NCI-H1092 (cell line): ENCODE measurements at places on chromosomes 11 and 22.

DNA sequence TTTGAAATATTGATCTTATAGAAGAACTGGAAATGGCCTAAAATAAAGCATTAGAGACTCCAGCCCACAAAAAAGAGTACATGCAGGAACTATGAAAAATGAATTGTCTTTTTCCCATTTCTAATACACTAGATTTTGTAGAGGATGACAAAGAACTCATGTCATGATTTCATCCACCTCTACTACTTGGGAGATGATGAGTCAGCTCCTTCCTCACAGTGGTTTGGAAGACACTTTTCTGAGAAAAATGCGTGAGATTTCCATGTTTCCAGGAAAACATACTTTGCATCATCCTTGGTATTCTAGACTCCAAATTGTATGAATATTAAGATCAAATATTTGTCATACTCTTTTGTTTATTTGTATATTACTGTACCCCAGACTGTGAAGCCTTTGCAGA lies 500.5 kb downstream of the FAM181B start:
- DNase-seq, result no peak

GRCh38 chr11:125442946-125443345 lies 53.1 kb downstream of the FEZ1 start:
- DNase-seq, result no peak

- DNase-seq, result peak; percentile 33
Measured at GRCh38 chr11:8267831-8268529, 4.3 kb upstream of the LMO1 start.

DNA sequence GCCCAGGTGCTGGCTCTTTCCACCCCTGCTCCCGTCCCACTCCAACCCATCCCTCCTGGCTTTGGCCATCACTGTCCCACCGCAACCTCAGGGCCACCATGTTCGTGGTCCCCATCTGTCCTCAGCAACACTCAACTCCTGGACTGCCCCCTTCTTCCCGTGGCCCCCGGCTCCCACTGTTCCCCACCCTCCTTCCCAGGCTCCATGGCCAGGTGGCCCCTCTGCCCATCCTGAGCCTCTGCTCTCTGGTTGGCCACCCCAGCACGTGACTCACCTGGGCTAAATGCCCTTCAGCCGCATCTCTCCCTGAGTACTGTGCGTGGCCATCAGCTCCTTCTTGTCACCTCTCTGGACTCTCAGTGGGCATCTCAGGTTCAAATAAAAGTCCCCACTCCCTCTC lies 41.6 kb upstream of the PHF21B start:
- DNase-seq, result no peak

DNA sequence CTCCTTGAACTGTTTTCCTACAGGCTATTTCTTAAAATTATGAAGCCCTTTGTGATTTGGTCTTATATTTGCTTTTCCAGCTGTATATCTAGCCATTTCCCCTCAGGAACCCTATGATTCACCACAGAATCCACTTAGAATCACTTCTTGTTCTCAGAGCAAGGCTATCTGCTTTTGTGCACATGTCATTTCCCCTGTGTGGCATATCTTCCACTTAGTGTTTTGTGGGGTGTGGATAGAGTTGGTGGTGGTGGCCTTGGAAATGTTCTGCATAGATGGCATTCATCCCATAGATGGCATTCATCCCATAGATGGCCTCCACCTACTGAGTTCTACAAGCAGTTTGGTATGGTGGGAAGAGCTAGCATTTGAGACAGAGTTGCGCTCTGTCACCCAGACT lies 44.7 kb downstream of the SWAP70 start:
- DNase-seq, result no peak

- no peak for DNase-seq
Measured at GRCh38 chr11:30545507-30545906, 40.6 kb downstream of the MPPED2 start.

DNA sequence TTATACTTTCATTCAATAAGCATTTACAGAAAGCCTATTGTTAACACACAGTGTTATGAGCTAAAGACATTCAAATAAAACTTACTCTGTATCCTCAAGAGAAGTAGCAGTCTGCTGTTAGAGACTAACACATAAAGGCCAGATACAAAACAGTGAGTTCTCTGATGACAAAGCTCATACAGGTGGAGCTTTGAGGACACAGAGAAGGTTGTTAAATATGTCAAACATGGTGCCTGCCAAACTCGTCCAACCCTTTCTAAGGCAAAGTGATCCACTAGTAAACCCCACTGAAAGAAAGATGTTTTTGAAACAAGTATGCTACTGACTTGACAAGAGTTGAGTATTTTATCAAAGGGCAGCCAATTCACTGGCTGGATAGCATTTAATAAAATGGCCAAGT lies 70.1 kb downstream of the C2CD3 start:
- DNase-seq, result no peak

DNA sequence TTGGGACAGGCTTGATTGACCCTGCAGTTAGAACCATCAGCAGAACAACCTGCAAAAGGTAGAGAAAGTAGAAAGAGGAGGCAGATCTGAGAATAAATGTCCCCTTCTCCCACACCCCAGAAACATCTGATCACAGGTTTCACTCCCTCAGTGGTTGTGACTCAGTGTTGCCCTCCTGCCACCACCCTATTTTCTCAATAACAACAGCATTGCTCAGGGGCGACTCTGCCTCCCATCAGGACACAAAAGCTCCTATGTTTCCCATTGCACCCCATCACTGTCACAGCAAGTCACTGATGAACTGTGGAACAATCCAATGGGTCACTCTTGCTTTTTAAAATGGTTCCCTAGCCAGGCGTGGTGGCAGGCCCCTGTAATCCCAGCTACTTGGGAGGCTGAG lies 110.2 kb downstream of the RASSF10 start:
- DNase-seq, result no peak

- DNase-seq, result no peak
Measured at GRCh38 chr11:42490506-42490905, 821.3 kb upstream of the API5 start.

- no peak for DNase-seq
Measured at GRCh38 chr22:40648386-40648785, 11.9 kb upstream of the MRTFA start.

DNA sequence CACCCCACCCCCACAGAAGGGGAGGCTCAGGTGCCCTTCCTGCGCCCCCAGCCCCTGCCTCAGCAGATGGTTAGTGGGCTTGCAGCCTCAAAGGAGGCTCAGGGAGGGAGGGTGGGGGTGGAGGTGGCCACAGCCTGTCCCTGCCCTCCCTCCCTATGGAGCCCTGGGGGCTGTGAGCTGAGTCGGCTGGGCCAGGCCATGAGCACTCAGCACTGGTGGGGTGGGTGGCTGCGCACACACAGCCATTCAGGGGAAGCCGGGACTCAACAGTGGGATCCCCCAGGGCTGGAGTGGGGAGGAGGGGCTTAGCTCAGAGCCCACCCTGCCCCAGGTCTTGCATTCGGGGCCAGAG lies 50.2 kb downstream of the FLRT1 start:
- no peak for DNase-seq

GRCh38 chr22:27533105-27533745 lies 268.3 kb downstream of the MN1 start:
- peak; percentile 51 for DNase-seq

DNA sequence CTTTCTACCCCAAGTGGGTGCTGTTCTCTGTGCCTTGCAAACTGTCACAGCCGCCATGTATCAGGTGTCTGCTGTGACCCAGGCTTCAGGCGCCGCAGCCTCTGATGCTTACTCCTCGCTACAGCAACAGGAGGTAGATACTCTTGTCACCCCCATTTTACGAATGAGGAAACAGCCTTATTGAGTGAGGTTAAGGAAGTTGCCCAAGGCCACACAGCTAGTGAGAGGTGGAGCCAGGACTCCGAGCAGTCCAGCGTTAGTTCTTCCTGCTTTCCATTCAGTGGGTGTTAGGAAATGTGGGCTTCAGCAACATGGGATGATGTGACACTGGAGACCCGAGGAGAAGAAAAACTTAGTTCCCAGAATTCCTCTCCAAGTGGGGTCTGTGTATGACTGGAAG lies 14.3 kb downstream of the RNF215 start:
- no peak for DNase-seq

GRCh38 chr11:17511571-17511970 lies 32.6 kb downstream of the USH1C start:
- DNase-seq, result no peak

GRCh38 chr11:64230171-64230984 lies at the start of gene DNAJC4:
Gene DNAJC4 (plus strand): TSS chr11:64230548. CDS start chr11:64230855, 307 bp downstream.
- peak; percentile 98 for DNase-seq

DNA sequence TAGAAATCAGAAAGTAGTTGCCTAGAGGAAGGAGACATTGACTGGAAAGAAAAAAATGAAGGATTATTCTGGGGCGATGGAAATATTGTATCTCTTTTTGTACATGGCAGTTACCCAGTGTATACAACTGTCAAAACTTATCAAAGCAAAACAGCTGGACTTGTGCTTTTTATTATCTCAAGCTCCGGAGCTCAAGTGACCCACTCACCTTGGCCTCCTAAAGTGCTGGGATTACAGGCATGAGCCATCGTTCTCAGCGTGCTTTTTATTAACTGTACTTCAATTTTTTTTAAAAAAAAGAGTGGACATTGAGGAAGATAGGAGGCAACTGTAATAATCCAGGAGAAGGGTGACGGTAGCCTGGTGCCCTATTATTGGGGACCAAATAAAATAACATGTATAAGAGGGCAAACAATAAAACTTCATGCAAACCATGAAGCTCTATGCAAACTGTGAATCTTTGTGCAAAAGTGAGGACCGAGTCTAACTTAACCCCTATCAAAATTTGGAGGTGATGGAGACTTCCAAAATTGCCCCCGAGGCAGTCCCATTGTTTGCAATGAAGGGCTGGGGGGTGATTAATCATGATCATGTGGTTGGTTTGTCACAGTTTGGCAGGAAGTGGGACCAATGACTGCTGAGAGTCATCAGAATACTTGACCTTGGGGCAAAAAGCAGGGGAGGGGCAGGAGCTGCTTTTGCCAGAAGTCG lies 23.5 kb downstream of the FZD4 start:
- DNase-seq, result no peak

GRCh38 chr11:1628506-1629325 lies 859 bp upstream of the KRTAP5-5 start:
- DNase-seq, result peak; percentile 25

- no peak for DNase-seq
Measured at GRCh38 chr11:107864591-107864990, 6.0 kb upstream of the SLC35F2 start.

DNA sequence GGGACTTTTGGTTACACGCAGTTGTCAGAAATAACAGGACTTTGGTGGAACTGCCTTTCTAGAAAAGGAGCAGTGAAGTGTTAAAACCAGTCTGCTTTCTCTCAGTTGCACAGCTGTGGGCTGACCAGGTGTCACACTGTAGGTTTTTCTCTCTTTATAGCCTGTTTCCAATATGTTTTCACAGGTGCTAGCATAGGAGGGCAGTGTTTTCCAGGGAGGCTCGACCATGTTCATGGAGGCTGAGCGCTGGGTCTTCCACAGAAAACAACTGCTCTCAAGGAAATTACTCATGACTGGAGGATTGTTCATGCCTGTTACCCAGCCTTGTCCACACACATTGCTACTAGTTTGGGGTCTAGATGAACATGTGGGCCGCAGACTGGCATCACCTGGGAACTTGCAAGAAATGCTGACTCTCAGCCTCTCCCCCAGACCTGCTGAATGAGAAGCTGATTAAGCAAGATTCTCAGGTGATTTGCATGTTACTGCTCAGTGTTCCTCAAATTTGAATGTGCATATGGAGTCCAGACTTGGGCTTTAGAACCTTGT lies 157.7 kb downstream of the MAML2 start:
- DNase-seq, result no peak

DNA sequence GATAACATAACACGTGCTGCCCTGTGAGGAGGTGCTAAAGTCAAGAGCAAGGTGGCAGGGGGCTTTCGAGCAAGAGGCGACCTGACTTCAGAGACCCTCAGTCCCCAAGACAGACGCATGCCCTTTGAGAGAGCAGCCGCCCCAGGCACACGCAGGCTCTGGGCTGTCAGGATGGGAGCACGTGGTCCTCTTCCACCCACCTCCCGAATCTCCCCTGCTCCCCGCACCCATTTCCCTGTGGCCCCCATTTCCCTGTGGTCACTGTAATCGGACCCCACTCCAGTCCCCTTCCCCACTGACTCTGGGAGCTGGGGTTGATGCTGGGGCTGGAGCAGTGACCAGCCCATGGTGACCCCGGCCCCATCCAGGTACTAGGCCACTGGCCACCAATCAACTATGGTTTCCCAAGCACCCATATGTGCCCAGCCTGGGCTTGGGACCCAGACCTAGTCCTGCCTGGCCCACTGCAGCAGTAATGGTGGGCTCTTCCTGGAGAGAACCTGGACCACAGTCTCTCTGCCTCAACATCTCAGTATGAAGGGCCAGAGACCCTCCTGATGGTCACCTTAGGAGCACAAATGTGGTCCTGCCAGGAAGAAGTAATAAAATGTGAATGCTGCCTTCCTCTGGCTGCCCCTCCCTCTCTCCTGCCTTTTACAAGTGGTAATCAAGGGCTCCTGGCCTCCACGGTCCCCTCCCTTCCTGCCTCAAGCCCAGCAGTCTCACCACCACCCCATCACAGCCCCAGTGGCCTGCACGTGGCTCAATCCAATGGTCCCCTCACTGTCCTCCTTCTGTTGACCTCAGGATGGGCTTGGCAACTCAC lies 39.0 kb downstream of the IGLL5 start:
- DNase-seq, result no peak

DNA sequence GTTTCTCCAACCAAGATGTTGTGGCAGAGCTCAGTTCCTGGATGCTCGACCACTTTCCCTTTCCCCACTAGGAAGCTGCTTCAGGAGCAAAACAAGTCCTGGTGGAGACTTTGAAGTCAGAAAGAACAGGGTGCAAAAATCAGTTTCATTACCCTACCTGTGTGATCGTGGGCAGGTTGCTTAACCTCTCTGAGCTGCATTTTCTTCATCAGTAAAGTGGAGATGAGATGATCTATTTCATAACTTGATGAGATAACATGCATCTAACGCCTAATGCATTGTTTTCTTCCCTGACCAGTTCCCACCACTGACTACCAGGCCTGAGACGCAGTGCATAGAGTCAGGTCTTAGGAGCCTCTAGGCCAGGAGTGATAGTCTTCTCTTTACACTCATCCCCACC lies 470.0 kb downstream of the SOX6 start:
- DNase-seq, result no peak

- DNase-seq, result peak; percentile 13
Measured at GRCh38 chr11:64767344-64768299, 7.8 kb upstream of the PYGM start.

DNA sequence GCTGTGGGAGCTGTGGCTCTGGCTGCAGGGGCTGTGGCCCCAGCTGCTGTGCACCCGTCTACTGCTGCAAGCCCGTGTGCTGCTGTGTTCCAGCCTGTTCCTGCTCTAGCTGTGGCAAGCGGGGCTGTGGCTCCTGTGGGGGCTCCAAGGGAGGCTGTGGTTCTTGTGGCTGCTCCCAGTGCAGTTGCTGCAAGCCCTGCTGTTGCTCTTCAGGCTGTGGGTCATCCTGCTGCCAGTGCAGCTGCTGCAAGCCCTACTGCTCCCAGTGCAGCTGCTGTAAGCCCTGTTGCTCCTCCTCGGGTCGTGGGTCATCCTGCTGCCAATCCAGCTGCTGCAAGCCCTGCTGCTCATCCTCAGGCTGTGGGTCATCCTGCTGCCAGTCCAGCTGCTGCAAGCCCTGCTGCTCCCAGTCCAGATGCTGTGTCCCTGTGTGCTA lies 514 bp downstream of the KRTAP5-9 start:
- no peak for DNase-seq
